ENCODE measurements at places on chromosomes 2 and 18. TPM values are rescaled to one million over a fixed set of nuclear protein-coding genes. Genes with fewer than 3 reads are reported as not detected.

Gene BOLL
- polyA plus RNA-seq = 3.0 TPM

Gene TRIM54
- 128 TPM for polyA plus RNA-seq

Gene IL1R2
- 0.31 TPM for polyA plus RNA-seq

Gene CNDP1
- 0.31 TPM for polyA plus RNA-seq

Gene LIMS1
- 40.4 TPM for polyA plus RNA-seq

Gene GATA6
- polyA plus RNA-seq = 1.3 TPM

Gene MOB1A
- polyA plus RNA-seq = 41.3 TPM

Gene CDH20
- 1.1 TPM for polyA plus RNA-seq

Gene NAB1
- 57.9 TPM for polyA plus RNA-seq

Gene ZNF385B
- polyA plus RNA-seq = 7.9 TPM

Gene UGT1A4
- polyA plus RNA-seq = not detected

Gene ZNF532
- 69.8 TPM for polyA plus RNA-seq

GRCh38 chr2:217727801-217728200, 275.0 kb downstream of the TNS1 start:
- DNase-seq = no peak

- DNase-seq = peak; percentile 75
Observed at GRCh38 chr2:176637486-176638166, 368.4 kb downstream of the MTX2 start.

- DNase-seq = no peak
Observed at GRCh38 chr2:64807417-64807816, 153.7 kb upstream of the SERTAD2 start.

DNA sequence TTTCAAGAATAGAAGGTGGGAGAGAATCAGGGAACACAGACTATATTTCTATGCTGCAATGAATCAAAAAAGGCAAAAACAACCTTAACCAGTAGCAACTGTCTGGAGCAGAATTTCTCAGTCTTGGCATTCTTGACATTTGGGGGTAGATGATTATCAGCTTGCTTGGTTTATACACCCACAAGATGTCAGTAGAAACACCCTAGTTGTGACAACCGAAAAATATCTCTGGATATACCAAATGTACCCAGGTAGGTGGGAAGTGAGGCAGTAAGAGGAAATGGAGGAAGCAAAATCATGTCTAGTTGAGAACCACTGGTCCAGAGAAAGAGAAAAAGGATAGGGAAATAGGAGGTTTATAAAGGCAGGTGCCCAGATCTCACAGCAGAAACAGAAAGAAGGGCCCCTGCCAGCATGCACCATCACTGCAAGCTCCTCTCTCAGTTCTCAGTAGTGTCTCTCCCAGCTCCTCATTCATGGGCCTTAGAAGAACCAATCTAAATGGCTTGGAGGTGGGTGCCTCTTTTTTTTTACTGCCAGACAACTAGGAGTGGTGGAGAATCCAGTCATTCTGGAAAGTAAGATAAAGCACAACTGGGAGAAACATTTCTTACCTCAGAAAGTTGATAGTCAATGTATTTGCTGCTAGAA, 50.4 kb downstream of the MBD2 start:
- DNase-seq = no peak

DNA sequence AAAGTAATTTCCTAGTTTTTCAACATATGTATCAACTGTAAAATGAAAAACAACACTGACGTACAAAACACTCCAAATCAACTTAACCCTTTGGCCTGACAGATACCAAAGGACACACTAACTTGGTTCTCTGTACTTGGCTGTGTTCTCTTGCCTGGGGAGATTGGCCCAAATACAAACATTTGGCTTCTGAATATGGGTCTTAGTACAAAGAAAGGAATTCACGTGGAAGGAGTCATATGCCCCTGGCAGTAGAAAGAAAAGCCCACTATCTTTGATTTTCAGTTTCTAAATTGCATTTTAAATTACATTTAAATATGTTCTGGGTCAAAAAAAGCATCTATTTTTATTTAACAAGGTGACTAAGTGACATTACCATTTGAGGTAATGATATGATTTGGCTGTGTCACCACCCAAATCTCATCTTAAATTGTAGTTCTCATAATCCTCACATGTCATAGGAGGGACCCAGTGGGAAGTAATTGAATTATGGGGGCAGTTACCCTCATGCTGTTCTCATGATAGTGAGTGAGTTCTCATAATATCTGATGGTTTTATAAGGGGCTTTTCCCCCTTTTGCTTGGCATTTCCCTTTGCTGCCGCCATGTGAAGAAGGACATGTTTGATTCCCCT, 153.6 kb upstream of the CCDC195 start:
- DNase-seq = no peak

- no peak for DNase-seq
Observed at GRCh38 chr2:38497670-38498037, 105.1 kb downstream of the HNRNPLL start.

DNA sequence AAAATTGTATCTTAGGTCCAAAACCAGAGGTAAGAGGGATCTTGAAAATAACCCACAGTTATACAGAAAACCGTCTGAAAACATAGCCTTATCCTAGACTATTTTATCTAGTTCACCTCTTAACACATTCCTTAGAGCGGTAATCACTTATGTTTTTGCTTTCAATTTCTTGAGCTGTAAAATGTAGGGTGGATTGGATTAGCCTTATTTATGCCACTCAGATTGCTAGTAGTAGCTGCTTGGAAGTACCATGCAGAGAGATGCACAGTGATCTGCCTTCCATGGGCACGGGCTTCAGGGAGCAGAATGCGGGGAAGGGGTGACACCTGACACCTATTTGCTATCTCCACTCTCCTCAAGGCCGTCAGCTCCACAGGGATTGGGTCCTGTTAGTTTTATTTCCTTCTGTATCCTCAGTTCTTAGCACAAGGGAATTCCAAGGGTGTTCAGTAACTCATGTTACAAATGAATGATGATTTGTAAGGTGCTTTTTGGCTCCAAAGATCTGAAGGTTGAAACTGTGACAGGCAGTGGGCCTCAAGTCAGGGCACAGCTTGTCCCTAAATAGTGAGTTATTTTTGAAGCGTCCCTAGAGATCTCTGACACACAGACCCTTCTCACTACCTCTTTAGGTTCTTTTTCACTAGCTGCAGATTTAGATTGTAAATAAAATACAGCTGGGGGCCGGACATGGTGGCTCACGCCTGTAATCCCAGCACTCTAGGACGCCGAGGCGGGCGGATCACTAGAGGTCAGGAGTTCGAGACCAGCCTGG, 64.0 kb upstream of the PMAIP1 start:
- no peak for DNase-seq

GRCh38 chr18:60134806-60135205, 235.0 kb downstream of the PMAIP1 start:
- no peak for DNase-seq

GRCh38 chr2:63780518-63781155, 61.1 kb upstream of the UGP2 start:
- no peak for DNase-seq

DNA sequence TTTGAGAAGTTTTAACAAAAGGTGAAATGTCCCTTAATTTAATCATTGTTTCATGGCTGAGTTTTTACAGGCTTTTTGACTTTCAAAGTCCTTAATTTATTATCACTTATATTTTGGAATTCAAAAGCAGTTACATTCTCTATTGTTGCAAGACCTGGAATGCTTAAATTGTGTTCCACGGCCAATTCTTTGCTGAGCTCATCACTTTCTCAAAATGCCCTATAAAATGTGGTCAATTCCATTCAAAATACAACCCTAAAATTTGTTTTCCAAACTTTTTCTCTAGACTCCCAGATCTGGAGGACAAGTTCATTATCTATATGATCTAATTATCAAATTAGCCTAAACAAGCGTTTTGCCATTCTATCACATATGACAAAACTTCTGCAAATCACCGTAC, 1051.2 kb downstream of the TDRD15 start:
- DNase-seq = no peak

- no peak for DNase-seq
Observed at GRCh38 chr2:58122540-58122939, 75.9 kb downstream of the VRK2 start.

DNA sequence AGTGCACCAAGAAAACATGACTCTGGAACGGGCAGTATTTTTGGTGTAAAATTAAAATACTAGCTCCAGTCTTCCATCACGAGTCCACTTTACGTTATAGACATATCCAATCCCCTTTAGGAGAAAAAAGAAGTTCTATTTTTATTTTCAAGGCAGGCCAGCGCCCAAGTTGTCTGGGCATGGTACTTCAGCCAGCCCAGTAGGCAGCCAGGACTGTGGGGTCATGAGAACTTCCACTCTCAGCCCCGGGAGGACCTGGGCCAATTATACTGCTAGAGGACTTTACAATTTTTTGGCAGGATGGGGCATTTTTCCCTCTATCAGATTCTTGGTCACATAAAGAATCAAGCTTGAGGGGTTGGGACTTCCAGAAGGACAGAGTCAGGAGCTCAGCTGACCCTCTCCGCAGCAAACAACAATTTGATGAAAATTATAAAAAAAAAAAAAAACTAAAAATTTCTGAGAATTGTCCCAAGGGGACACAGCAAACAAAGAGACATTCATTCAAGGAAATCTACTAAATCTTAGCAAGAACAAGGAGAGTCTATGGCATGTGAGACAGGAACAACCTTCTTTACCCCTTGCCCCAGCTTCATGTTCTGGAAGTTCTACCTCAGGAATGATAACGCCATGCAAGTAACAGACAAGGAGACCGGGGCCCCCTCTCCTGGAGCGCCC, 37.3 kb upstream of the B3GNT2 start:
- no peak for DNase-seq

GRCh38 chr18:41456831-41457230, 498.2 kb upstream of the PIK3C3 start:
- DNase-seq = no peak

DNA sequence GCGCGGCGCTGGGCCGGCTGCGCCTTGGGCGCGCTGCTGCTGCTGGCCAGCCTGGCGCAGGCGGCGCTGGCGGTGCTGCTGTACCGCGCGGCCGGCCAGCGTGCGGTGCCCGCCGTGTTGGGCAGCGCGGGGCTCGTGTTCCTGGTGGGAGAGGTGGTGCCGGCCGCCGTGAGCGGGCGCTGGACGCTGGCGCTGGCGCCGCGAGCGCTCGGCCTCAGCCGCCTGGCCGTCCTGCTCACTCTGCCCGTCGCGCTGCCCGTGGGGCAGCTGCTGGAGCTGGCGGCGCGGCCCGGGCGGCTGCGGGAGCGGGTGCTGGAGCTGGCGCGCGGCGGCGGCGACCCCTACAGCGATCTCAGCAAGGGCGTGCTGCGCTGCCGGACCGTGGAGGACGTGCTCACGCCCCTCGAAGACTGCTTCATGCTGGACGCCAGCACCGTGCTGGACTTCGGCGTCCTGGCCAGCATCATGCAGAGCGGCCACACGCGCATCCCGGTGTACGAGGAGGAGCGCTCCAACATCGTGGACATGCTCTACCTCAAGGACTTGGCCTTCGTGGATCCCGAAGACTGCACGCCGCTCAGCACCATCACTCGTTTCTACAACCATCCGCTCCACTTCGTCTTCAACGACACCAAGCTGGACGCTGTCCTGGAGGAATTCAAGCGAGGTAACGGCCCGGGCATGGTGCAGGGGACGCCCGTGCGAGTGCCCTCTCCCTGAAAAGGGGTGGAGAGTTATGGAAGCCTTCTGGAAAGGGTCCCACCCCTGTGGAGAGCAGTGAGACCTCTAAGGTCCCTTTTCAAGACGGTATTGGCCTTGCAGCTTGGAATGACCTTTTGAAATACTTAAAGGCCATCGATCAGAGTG, 1.0 kb downstream of the CNNM3 start:
- no peak for DNase-seq

- DNase-seq = no peak
Observed at GRCh38 chr2:17317439-17317976, 200.7 kb downstream of the RAD51AP2 start.

- no peak for DNase-seq
Observed at GRCh38 chr2:239154971-239155805, 245.6 kb downstream of the HDAC4 start.

GRCh38 chr2:215107216-215108056, 31.0 kb downstream of the ABCA12 start:
- no peak for DNase-seq

DNA sequence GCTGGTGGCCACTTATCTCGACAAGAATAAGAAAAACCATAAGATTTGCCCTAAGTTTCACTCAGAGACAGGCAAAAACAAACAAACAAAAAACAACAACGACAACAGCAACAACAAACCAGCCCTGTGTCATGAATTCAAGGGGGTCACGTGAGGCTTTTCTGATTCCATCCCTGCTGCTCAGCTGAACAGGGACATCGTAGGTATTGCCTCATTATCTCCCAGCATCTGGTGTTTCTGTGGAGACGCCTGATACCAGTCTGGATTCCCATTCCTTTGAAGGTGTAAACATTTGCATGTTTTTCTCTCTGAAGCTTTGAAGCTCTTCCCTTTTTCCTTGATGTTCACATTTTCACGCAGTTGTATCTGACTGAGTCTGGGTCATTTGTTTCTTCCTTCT, 117.4 kb downstream of the KCNF1 start:
- DNase-seq = no peak

DNA sequence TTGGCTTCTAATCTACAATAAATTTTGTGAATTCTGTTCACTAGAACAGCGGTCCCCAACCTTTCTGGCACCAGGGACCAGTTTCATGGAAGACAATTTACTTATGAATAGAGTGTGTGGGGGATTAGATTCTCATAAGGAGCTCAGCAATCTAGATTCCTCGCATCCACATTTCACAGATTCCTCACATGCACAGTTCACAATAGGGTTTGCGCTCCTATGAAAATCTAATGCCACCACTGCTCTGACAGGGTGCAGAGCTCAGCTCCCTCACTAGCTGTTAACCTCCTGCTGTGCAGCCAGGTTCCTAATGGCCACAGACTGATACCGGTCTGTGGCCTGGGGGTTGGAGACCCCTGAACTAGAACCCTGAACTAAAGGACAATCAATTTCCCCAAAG, 1568.6 kb upstream of the NXPH2 start:
- DNase-seq = no peak

- no peak for DNase-seq
Observed at GRCh38 chr2:62939735-62940491, 110.7 kb upstream of the OTX1 start.

DNA sequence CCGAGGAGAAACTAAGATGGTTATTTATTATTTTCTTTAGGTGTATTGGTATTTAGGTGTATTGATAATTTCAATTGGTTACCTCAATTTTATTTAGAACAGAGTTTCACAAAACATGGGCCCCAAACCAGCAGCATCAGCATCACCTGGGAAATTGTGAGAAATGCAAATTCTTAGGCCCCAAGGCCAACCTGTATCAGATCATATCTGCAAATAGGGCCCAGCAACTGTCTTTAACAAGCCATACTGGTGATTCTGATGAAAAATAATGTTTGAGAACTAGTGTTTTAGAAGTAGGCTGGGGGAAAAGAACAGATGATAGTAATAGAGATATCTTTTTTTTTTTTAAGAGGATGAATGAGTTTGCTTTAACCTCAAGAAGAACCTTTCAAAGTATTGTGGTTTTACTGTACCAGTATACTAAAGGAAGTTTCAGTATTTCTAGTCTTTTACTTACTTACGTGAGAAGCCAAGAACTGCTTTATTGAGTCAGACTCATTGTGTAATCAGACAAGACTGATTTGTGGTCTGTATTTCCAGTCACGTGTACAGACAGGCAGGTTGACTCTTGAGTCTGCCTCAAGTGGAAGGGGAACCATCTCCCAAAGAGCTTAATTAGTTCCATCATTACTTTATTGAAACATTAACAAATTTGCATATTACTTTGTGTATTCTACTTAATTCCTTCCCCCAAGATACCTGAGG, 60.4 kb upstream of the GAREM1 start:
- no peak for DNase-seq

All from hindlimb muscle (tissue), 1 donor.